ENCODE measurements at places on chromosomes 5 and 9.

- DNase-seq: no peak
Observed at GRCh38 chr9:82764061-82764668, 298.8 kb downstream of the RASEF start.

DNA sequence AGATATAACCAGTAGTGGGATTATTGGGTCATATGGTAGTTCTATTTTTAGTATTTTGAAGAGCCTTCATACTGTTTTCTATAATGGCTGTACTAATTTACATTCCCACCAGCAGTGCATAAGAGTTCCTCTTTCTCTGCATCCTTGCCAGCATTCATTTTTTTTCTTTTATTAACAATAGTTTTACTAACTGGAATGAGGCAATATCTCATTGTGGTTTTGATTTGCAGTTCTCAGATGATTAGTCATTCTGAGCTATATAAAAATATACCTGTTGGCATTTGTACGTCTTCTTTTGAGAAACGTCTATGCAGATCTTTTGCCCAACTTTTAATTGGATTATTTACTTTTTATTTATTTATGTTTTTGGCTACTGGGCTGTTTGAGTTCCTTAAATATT is 1579.3 kb upstream of the CDH6 start:
- no peak for DNase-seq

DNA sequence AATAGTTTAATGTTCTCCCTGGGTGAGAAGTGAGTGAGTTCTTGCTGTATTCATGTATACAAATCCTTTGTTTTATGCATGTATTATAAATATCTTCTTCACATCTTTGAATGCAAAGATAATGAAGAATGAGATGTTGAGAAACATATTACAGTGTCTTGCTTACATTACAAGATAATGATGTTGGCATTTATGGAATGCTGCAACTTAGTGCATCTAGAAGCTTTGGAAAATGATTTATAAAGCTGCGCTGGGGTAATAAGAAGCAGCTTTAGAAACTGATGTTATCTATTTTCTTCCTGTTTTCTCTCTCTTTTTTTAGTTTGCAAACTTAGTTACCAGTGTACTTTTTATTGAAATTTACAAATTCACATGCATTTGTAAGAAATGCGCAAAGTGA is 673.4 kb downstream of the KCTD16 start:
- DNase-seq: no peak

DNA sequence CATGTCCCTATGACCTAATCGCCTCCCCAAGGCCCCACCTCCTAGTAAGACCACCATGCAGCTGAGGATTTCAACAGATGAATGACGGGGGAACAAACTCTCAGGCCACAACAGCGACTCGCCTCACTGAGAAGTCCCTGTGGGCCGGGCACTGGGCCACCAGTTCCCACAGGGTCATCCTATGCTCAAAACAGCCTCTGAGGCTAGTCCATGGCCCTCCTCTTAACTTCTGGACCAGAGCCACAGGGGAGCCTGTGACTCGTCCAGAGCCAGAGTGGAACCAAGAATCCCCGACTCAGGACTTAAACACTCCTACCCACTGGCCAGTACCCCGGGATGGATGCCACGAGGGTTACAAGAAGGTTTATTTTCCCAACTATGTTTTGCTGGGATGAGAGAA is 12.3 kb downstream of the GFPT2 start:
- no peak for DNase-seq

DNA sequence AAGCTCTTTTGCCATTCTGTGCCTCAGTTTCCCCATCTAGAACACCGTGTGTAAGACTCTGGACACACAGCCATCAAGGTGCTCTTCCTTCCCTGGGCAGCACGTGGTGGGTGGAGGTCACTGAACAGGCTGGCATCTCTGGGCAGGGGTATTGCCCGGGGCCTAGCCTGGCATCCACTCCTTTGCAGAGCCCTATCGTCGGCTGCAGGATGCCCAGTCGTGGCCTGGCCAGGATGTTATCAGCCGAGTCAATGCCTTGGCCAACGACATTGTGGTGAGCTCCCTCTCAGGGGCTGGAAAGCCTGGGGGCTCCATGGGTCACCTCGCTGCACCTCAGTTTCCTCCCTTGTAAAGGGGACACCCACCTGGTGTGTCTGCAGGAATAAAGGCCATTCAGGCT is 4.0 kb downstream of the ADGRD2 start:
- no peak for DNase-seq

DNA sequence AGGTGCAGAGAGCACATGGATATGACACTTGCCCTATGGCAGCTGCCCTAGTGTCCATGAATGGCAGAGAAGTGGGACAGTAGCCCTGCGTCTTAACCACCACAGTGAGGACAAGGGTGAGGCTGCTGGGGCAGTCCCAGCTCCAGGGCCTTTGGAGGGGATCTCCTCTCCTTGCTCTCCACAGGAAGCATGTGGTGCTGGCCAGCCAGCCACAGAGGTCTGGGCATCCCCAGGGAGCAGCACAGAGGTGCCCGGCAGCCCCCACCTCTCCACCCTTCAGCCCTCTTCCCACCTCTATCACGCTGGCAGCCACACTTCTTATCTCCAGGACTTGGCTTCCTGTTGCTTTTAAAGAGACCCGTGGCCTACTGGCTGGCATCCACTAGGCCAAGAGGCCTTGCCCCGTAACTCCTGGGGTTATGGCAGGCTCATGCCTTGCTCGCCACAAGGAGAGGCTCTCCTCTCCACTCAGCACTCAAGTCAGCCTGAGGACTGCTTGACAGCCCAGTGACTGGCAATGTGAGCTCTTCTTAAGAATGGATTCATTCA is 21.9 kb downstream of the CSF2 start:
- no peak for DNase-seq

DNA sequence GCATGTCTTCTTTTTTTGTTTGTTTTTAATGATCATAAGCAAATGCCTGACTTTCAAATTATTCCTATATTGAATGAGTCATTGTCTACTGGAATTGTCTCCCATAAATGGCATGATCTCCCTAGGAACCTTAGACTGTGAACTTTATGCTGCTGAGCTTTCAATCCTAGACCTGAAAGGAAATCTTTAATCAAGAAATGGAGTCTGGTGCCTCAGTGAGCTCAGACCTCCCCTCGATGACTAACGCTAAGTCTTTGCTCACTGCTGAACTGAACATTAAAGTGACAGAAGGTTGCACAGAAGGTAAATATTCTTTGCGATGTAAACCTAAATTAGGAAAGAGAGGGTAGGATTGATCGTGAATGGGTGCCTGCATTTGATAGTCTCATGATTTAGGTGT is 745.2 kb upstream of the WWC1 start:
- no peak for DNase-seq

DNA sequence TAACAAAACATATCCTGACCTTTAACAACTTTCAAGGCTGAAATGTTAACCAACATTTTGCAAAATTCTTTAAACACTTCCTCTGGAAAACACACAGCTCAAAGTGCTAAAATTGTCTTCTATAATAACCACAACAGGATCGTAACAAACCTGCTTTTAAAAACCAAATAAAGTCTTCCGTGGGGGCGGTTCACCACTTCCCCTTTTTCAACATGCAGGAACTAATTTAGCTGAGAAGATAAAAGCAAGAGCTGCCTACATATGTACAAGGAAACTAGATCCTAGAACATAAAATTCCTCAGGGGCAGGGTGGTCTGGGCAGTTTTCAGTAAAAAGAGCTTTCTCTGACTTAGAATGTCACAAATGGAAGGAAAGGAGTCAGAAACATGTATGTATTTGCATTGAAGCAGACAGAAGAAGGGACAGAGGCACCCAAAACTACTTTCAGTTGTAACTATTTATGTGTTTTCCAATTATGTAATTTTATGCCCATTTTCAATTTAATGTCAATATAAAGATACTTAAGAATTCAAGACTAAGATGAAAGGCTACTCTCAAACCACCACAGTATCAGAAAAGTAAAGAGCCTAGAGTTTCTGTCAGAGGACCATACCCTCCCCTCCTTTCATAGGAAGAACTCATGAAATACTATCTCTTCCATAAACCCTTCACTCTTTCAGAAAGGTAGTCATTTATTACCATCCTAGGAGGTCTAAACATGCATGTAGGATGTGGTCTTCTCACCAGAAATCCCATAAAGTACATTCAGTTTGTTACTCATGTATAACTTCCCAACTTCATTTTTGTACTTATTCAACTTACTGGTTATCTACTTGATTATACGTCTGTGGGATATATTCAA is 185.9 kb upstream of the RASA1 start:
- DNase-seq: no peak

GRCh38 chr9:80615964-80616363 is 1044.2 kb downstream of the TLE4 start:
- DNase-seq: no peak

GRCh38 chr9:20291201-20291600 is 331.1 kb downstream of the MLLT3 start:
- DNase-seq: no peak

GRCh38 chr5:132421462-132421861 is 52.0 kb downstream of the SLC22A5 start:
- DNase-seq: no peak

GRCh38 chr5:94885931-94886330 is 267.5 kb downstream of the SLF1 start:
- DNase-seq: no peak

GRCh38 chr5:76385540-76385939 is 17.5 kb upstream of the IQGAP2 start:
- DNase-seq: no peak

DNA sequence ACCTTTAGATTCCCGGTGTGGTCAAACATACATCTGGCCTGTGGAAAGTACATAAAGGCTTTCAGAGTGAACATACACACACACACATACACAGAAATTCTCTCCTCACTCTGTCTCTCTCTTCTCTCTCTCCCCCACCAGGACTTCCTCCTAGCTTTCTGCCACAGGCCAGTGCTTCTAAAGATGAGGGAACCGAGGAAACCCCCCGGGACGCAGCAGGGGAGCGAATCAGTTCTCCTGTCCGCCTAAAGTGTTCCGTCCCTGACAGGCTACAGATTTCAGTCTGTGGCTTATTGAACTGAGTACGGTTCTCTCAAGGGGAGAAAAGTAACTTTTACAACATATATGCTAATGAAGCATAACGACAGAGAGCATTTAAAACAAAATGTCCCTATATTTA is 75.8 kb downstream of the MED27 start:
- DNase-seq: no peak

- DNase-seq: no peak
Observed at GRCh38 chr5:3127423-3127911, 376.0 kb upstream of the IRX2 start.

DNA sequence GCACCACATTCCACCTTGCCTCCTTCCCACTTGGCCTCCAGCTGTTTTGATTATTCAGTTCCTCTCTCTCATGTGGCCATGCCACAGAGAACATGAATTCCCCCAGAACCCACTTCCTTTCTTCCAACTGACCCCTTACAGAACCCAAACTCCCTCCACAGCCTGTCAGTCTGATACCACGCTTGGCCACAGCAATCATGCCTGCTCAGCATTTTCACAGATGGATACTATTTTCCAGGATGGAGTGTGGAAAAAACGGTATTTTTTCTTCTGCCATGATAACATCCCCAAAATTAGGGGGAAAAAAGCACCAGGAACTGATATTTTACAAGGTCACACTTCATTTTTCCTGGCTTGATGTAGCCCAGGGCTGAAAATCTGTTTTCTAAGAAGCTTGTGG is 34.9 kb upstream of the SLIT3 start:
- DNase-seq: no peak

DNA sequence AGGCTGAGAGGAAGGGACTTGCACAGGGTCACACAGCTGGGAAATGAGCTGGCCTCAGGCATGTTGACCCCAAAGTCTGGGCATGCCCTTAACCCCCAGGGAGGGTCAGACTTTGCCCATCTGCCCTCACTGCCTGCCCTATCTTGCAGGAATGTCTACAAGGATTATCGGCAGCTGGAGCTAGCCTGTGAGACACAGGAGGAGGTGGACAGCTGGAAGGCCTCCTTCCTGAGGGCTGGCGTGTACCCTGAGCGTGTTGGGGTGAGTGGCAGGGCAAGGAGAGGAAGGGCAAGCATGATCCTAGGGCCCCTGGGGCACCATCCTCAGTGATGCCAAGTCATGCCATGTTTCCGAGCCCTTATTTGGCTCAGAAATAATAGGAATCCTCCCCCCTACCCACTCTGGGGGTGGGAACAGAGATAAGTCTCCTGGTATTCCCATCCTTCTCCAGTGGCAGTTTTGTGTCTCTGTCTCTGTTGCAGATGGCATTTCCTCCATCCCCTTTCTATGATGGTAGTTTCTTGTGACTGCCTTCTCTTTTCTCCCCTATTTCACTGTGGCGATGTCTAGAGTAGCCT is 28.5 kb downstream of the GOLGA2 start:
- DNase-seq: no peak

- DNase-seq: no peak
Observed at GRCh38 chr5:121628783-121629182, 222.9 kb upstream of the FTMT start.
